Neural crest cell (in vitro differentiated cells): ENCODE measurements at places on chromosomes 13 and 19.

DNA sequence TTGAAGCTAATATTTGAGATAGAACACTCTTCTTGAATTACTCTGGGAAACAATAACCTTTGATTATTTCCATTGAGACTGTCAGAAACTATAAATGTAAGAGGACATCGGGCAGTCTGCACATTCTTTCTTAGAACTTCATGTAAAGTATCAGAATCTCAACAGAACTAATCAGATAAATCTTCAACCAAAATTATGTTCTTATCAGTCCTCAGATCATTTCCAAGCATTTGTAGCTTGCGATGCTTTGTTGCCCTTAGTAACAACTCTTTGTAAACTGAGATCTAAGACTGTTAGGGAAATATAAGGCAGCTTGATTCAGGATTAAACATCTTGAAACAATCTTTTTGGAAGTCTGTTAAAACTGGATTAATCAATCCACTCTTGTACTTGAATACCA lies 70.3 kb downstream of the FNDC3A start:
- no peak for DNase-seq

- no peak for DNase-seq
Measured at GRCh38 chr19:48907671-48908070, 7.6 kb downstream of the NUCB1 start.

DNA sequence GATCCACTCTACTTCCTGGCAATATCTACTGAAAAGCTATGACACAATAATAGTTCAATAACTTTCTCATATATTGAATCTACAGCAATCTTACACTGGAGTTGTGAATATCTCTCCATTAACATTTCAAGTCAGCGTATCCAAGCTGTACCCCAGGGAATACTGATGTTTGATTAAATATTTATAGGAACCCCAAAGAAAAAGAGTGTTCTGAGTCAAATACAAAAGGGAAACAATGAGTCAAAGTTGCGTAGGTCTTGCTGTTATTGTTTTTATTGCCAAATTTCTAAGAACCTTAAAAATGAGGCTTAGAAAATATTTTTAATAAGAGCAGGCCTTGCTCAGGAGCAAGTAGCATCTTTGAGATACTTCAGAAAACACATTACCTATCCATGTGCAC lies 415.5 kb downstream of the FGF14 start:
- DNase-seq = no peak

GRCh38 chr19:10452726-10453618 lies 32.6 kb downstream of the PDE4A start:
- no peak for DNase-seq
